Adipocyte (in vitro differentiated cells): ENCODE measurements at places on chromosomes 11 and 22.

DNA sequence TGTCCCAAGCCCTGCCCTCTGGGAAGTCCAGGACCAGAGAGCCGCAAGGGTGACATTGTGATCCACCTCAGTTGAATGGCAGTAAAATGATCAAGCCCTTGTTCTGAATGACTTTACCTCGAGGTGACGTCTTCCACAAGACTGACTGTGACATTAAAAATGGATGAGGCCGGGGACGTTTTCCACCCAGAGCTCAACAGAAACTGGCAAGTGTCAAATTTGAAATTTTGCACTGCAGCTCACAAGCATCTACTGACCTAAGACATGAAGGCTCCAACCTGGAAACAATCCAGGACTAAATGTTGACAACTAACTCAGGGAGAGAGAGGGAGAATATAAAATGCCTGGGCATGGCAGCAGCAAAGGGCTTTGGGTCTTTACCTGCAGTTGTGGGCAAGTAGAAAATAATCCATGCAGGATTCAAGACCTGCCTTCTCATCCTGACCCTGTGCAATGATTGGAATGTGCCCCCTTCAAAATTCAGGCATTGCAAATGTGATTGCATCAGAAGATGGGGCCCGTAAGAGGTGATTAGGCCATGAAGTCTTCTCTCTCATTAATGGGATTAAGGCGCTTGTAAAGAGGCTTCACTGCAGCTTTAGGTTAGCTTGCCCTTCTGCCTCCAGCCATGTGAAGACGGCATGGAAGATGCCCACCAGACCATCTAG, 33.6 kb upstream of the CLMP start:
- peak; percentile 30 for DNase-seq

- no peak for DNase-seq
These were observed 105.4 kb downstream of the CASP12 start for GRCh38 chr11:104792861-104793260.

DNA sequence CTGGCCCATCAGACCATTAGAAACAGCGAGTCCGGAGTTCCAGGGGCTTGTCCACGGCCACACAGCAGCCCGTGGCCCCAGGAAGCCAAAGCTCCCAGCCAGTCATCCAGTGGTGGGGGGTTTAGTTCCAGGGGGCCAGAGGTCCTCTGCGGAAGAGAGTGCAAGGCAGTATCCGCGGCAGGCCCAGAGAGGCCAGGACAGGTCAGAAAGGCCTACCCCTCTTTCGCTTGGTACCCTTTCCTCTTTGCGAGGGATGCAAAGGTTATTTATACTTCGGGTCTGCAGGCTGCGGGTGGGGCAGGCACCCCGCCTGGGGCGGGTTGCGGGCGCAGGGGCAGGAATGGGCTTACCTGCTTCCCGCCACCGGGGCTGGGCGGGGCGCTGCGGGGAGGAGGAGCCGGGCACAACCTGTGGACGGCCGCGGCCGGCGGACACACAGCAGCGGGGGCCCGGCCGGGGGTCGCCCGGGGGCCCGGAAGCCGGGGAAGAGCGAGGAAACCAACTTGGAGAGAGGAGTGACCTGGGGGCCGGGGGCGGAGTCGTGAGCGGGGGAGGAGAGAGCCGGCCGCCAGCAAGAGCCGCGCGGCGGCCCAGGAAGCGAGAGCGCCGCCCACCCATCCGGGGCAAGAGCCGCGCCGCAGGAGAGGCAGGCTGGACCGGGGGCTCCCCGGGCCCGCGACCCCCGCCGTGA, at the start of gene SH3BP1:
Gene SH3BP1 (plus strand): TSS at position 600 of the 691 bp plus-strand sequence. CDS start 119 bp downstream, outside the sequence.
- DNase-seq: peak; percentile 74

DNA sequence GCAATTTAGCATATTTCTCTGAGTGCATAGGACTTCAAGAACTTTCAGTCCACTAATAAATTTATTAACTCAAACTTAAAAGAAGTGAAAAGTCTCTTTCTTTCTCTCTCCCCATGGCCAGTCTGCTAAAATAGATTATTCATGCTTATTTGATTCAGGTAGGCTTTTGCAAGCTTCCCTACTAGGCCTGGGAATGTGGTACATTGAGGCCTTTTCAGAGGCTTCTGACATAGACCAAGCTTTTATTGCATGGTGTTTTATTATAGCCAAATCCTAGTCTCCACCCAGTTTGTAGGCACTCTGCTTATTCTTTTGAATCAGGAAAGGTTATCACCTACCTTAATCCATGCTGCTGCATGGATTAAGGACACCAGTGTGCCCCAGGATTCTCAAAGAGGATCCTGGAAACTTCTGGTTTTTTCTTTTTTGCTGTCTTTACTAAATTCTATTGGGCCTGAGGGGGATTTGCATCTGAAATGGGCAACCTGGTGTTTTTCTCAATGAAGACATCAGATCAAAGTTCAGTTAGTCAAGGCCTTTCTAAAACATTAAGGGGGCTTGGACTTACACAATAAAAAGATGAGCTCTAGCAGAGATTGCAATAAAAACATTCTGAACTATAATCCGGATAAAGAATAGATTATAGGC, 92.2 kb downstream of the ELP4 start:
- DNase-seq: no peak

DNA sequence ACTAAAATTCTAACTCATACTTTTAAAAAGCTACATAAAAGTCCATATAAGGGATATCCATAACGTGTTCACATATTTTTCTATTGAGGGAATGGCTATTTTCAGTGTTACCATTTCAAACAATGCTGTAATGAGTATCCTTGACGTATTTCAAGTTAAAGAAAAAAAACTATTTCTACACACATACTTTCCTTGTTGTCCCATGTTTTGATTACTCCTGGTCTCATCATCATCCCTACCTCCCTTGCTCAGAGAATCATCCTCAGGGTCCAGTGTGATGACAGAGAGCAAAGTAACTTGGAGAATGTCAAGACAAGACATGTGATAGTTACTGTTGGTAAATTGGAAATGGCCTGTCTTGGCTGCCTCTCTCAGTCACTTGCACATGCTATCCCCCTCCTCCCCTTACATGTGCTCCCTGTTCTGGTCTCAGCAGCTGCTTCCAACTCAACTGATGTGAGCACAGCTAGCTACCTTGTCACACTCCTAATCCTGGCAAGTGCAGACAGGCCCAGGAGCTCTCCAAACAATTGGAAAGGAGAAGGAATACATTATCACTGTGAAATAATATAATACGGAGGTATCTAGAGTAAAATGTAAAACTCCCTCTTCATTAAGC, 21.8 kb downstream of the NUMA1 start:
- peak; percentile 40 for DNase-seq

DNA sequence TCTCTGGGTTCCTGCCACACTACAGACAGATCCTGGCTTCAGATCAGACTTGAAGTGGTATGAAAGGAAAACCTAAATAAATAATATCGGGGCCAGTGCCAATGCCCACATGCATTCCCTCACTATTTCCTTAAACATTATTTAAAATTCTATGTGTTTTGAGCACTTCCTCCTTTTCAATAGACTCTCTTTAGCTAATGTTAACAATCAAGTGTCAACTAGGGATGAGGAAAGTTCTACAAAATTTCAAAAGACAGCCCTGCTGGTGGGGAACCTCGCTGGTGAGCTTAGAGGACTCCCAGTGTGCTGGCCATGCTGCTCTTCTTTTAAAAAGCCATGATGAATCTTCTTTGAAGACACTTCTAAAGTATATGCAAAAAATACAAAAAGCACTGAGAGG, 87.5 kb downstream of the ENTHD1 start:
- no peak for DNase-seq

DNA sequence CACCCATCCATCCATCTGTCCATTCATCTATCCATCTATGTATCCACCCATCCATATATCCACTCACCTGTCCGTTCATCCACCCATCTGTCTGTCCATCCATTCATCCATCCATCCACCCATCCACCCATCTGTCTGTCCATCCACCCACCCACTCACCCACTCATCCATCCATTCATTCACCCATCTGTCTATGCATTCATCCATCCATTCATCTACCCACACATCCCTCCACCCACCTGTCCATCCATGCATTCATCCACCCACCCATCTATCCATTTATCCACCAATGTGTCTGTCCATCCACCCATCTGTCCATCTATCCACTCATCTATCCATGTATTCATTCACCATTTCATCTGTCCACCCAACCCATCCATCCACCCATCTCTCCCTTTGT, 33.3 kb downstream of the NADSYN1 start:
- DNase-seq: no peak

DNA sequence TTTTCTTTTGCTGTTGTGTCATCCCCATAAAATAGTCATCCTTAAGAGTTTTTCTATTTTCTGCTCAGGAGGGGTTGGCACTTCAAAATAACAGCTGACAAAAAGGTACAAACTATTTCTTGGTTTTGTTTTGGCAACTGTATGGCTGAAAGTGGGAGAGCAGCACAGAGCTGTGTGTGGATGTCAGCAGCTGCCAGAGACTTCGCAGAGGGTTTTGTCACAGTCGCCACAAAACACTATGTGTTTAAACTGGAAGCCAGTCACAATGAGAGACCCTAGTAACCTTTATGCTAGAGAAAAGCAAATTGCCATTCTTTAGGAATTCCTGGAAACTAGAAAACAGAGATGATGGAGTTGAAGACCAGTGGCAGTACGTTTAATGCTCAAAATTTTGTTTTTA, 189.6 kb upstream of the CCDC90B start:
- DNase-seq: no peak

- DNase-seq: no peak
These were observed 90.5 kb upstream of the LUZP2 start for GRCh38 chr11:24406389-24406788.

DNA sequence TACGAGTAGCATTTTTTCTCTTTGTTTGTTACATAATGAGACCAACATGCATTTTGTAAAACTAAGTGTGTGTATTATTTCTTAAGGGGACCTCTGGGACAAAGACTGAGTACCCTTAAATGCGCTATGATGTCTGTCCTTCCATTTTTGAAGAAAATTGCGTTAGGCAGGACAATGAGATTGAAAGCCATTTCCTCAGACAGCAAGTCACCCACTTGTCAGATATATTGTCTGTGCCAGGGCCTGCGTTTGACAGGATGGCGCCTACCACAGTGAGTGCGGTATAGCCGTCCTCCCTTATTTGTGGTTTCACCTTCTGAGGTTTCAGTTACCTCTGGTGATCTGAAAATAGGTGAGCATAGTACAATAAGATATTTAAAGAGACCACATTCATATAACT, 2.2 kb downstream of the AP2A2 start:
- DNase-seq: no peak

- peak; percentile 59 for DNase-seq
These were observed 39.8 kb upstream of the CDON start for GRCh38 chr11:126102436-126102981.

DNA sequence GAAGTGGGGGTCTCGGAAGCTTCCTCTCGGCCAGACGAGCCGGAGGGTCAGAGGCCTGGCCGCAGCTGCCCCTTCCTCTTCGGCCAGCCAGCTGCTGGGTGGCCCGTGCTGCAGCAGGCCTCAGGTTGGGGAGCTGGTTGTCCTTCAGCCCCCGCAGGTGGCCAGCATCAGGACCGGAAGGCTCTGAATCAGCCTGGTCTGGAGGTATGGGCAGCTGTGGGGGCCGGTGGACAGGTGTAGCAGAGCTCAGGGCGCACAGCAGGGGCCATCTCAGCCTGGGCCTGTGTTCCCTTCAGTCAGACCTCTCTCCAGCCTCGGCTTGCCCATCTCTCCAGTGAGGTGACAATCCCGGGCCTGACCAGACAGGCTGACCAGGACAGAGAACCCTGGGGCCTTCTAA, 13.9 kb upstream of the TBX1 start:
- DNase-seq: no peak

- no peak for DNase-seq
These were observed 489 bp downstream of the OR10A4 start for GRCh38 chr11:6876914-6877313.

GRCh38 chr11:81744336-81745116, 989.1 kb downstream of the FAM181B start:
- no peak for DNase-seq

DNA sequence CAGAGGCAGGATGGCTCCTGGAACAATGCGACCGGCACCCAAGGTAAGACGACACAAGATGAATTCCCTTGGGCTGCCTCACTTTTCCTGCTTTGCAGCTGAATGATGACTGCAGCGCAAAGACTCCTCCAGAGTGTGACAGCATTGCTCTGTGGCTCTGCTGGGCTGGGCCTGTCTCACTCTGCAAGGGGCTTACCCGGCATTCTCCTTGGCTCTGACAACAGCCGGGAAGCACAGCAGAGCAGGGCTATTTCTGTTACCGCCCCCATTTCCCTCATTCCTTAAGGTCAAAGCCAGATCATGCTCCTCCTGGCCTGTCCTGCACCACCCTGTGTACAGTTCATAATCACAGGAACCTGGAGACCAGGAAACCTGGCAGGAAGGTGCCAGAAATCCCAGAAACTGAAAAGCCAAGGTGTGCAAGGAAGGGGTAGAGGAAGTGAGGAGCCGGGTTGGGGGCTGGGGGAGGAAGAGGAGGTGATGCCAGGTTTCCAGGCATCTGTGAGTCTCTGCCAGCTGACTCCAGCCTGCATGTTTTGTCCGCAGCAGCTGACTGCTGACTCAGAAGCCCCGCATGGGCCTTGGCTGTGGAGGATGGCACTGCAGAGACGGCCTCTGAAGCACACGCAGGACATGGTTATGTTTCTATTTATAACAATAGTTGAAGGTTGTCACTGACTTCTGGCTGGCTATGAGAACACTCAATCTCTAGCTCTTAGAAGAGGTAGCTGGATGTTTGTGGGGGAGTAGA, 113.6 kb downstream of the MICAL3 start:
- peak; percentile 86 for DNase-seq

GRCh38 chr22:20533095-20533878, 25.9 kb downstream of the MED15 start:
- no peak for DNase-seq

DNA sequence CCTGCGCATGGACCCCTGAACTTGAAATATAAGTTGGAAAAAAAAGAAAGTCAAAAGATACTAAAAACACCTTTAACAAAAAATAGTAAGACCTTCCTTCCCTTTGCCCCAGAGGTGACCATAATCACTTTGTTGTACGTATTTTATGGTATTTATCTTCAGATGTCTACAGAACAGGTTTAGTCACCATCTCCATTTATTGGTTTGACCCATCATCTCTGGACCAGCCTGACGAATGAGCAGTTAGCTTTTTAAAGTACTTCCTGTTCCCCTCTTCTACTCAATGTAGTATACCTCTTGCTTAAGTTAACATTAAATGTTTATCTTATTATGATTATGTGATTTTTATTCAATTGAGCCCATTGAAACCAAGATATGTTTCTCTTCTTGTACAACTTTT, 64.7 kb upstream of the CREB3L1 start:
- DNase-seq: no peak

DNA sequence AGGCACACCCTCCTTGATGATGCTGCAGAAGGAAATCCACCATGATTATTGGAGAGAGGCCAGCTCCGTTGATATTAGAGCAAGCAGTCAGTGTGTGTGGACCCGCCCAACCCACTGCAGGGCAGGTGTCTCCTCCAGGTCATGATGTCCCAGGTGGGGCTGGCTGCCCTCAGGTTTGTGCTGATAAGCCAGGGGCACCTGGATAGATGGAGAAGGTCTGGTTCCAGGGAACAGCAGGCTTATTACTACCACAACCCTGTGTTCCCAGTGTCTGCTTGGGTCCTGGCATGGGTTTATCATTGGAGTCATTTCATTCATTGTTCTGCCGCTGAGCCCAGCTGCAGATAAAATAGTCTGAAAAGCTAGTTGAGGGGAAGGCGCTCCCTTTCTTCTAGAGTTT, 181.1 kb upstream of the NECTIN1 start:
- no peak for DNase-seq

- DNase-seq: no peak
These were observed 30.0 kb downstream of the NAT10 start for GRCh38 chr11:34135439-34135838.

- no peak for DNase-seq
These were observed 7.6 kb downstream of the PLEKHB1 start for GRCh38 chr11:73653996-73654395.
